ENCODE measurements at places on chromosomes 13 and 19.

GRCh38 chr13:25281193-25281934 lies 5.9 kb downstream of the MTMR6 start:
- peak; percentile 13 for DNase-seq

DNA sequence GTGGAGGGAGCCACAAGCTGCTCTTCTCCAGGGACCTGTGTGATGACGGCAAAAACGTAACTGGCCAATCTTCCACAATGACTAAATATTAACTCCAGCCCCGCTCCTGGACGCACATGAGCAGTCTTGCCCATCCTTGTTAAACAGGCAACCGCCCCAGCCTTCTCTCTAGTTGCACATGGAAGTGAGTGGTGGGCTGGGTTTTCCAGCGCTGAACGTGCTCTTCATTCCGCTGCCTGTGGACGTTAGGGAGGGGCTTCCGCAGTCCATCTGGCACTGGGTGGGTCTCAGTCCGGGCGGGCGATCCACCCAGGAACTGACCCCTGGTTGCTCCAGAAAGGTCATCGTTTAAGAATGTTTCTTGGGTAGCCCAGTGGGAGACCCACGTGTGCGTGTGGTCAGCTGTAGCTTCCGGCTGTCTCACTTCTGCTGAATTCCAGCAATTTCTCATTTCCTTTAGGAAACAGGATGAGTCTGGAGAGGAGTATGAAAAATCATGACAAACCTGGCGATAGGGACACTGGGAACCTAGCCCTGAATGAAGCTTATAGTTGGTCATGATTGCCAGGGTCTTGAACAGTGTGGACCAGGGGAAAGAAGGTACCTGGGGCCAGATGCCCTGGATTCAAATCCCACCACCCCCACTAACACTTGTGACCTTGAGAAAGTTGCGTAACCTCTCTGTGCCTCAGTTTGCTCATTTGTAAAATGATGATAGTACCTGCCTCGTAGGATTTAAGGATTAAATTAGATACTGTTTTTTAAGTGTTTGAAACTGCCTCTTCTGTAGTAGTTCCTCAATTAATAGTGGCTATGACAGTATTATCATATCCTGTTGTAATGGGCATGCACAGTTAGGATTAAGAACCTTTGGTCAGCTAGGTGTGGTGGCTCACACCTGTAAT lies 92.6 kb downstream of the SIPA1L3 start:
- DNase-seq: no peak

DNA sequence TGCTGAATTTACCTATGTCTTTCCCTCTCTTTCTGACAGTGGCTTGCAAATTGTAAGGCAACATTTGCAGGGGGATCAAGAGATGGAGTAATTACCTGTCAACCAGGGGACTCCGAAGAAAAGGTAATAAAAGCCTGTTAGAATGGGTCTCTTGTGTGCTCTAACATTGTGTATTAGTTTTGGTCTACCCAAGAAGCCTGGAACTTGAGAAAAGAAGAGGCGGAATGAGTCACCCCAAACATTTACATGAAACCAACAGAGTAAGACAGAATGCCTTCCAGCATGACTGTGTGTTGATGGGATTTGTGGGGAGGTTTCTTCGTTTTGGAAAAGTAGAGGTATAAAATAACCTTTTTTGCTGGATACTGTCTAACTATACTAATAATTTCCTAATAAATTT lies 36.7 kb downstream of the ZAR1L start:
- DNase-seq: no peak

- no peak for DNase-seq
Measured at GRCh38 chr13:114078461-114079451, 53.7 kb downstream of the RASA3 start.

GRCh38 chr19:16899566-16900075 lies 10.8 kb downstream of the F2RL3 start:
- DNase-seq: peak; percentile 73

DNA sequence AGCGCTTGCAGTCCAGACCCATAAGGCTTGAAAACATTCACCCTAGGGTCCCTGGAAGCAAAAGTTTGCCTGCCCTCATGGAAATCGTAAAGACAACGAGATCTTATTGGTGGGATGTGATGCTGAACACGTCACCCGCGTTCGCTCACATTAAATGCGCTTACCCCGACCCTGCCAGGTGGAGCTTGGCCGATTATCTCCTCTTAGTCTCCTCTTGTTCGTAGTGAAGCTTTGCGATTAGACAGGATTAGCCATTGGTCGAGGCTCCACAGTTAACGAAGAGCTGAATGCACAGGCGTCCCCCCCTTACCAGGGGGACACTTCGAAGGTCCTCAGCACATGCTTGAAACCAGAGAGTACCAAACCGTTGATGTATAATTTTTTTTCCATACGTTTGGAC lies 16.0 kb upstream of the KDM4B start:
- no peak for DNase-seq

GRCh38 chr13:37457612-37458011 lies 141.0 kb downstream of the POSTN start:
- no peak for DNase-seq

- no peak for DNase-seq
Measured at GRCh38 chr13:80276371-80277289, 64.3 kb downstream of the SPRY2 start.

GRCh38 chr19:45901432-45901911 lies 941 bp downstream of the MYPOP start:
- DNase-seq: no peak
